ENCODE measurements at places on chromosomes 6 and 20.

DNA sequence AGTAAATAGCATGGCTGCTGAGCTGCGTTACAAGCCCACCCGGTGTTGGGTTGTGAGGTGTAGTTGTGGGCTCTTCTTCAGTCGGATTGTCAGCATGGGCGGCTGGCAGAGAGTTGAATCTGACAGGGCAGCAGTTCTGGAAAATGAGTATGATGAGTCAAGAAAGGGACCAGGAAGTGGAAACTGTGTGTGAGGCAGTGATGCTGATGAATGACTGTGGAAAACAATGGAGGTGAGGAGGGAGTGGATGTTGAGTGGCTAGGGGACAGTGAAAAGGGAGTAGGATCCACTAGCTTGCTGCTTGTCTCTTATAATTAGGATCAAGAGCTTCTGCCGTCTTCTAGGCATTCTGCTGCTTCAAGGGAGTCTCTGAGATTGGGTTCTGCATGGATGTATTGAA lies 154.3 kb downstream of the ESR1 start:
- DNase-seq: no peak

DNA sequence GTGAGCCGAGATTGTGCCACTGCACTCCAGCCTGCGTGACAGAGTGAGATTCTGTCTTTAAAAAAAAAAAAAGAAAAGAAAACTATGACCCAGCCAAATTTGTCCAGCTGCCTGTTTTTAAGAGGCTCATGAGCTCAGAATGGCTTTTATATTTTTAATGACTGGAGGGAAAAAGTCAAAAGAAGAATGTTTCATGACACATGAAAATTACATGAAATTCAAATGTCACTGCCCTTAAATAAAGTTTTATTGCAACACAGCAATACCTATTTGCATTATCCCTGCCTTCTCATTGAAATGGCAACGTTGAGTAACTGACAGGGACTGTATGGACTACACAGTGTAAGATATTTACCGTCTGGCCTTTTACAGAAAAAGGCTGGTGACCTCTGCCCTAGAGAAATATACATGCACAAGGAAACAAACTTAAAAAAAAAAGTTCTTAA lies 11.4 kb downstream of the SENP6 start:
- DNase-seq: no peak

GRCh38 chr6:139648430-139649000 lies 274.1 kb upstream of the CITED2 start:
- DNase-seq: no peak

DNA sequence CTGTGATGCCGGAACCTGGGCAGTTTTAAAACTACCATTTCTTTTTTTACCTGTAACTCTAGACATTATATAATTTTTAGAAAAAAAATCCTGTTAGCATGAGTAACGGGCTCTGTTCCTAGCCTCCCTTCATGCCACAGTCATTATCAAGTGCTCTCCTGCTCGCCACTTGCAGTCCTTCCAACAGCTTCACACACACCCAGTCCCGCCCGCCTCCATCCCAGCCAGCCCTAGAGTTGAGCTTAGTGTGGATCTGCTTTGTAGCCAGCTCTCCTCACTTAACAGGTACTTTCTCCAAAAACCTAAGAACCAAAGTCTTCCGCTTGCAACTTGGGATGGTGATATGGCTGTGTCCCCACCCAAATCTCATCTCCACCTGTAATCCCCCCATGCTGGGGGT lies 51.5 kb downstream of the EZR start:
- no peak for DNase-seq
